ENCODE measurements at places on chromosomes 2 and 18.

DNA sequence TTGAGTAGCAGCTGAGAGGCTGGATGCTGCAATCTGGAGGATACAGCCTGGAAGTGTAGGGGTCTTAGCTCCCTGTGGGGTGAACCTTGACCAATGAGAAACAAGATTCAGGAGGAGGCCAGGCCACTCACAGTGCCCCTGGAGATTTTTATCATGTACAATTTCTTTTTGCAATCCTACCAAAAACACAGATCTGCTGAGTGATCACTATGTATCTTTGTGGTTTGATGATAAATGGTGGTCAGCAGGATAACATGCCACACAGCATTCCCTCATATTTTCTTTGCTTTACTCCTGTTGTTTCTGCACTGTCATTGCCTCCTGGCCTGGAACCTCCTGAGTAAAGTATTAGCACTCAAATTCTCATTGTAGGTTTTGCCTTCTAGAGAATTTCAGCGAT, 357.9 kb downstream of the THSD7B start:
- DNase-seq: no peak

GRCh38 chr2:177143444-177143843, 69.2 kb upstream of the HNRNPA3 start:
- DNase-seq: peak; percentile 45

GRCh38 chr2:79446313-79446712, 66.5 kb upstream of the CTNNA2 start:
- no peak for DNase-seq

DNA sequence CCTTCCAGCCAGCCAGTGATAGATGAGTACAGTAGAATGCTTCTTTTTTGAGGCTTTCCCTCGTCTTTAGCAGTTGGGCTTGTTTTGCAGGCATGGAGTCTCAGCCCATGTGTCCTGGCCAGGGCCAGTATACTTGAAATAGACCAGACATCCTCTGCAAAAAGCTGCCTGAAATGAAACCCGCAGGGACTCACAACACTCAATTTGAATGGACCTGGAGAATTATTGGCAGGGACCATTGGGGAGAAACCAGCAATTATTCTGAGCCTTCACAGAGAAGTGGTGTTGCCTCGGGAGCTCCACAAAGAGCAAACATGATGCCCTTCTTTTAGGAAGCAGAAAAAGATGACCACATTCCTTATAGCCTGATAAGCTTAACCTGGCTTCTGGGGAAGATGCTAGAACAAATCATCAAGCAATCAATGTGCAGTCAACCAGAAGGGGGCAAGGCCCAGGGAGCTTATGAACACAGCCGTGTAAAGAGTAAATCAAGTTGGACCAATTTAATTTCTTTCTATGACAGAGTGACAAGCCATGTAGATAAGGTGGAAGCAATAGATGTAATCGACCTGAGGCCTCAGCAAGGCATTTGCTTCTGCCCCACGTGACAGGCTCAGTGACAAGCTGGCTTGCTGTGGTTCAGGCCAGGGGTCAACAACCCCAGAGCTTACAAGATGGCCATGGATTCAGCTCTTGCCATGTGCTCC, 42.1 kb downstream of the BOD1L2 start:
- no peak for DNase-seq

DNA sequence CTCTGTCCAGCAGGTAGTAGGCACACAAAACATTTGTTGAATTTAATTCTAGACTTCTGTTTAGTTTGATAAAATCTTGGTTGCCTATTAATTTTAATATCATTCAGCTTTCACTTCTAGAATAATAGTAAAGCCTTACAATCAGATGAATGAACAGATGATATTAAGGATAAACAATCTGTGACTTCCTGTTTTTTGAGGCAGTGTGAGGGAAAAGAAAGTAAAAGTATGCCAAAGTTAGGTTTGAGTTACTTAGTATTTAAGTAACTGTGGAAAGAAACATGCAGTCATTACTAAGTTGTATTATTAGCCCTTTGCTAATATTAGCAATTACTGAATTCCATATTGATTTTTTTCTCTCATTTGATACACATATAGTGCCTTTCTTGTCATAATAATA, 31.5 kb downstream of the EPB41L5 start:
- DNase-seq: no peak

GRCh38 chr2:200367155-200367554, 60.7 kb downstream of the SPATS2L start:
- no peak for DNase-seq

GRCh38 chr2:193461431-193461934, 1266.8 kb upstream of the TMEFF2 start:
- DNase-seq: no peak

DNA sequence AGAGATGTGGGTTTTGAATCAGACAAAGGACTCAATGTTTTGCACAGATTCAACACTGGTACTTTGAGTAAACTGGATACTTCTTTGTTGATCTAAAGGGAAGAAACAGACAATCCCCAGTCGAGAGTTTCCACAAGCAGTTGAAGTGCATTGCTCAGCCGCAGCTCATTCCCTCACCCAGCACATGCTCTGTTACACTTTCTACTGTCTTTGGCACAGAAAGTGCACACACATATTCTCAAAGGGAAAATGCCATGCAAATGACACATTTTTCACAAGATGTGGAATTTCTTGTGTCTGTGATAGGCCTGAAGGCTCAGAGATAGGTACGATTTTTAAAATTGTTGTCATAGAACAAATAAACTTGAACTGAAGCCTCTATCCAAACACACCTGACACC, 258.9 kb upstream of the TRIB2 start:
- peak; percentile 59 for DNase-seq

DNA sequence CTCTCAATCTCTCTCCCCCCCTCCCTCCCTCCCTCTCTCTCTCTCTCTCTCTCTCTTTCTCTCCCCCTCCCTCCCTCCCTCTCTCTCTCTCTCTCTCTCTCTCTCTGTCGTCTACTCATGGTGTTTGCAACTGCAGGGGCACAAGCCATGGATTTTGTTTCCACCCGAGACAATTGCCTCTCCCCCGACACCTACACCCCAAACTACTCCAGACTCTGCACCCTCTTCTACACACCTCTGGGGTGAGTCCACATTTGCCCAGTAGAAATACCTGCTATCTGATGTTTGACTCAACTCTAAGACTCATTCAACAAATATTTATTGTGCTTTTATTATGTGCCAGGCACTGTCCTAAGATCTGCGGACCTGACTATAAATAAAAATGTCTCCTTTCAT, 93.7 kb downstream of the TMEM17 start:
- DNase-seq: no peak

- no peak for DNase-seq
Measured at GRCh38 chr2:15126373-15126772, 434.8 kb downstream of the NBAS start.

All from SHP77 (cell line).